ENCODE measurements at places on chromosomes 16 and 17.

DNA sequence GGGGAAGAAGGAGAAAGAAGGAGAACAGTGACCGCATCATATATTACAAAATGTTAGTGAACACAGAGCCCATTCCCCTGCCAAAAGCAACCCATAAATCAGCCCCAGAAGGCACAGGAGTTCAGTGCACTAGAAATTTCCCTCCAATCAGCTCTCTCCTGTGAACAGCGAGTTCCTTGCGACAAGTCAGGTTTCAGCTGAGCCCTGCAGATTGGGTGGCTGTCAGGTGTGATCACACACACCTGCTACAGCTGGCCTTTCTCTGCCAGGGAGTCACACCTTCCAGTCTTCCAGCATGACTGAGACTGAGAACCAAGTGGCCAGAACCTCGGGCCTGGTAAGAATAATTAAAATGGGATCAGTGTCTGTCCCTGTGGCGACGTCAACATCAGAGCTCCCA lies 60.2 kb downstream of the SHISA9 start:
- DNase-seq: no peak

DNA sequence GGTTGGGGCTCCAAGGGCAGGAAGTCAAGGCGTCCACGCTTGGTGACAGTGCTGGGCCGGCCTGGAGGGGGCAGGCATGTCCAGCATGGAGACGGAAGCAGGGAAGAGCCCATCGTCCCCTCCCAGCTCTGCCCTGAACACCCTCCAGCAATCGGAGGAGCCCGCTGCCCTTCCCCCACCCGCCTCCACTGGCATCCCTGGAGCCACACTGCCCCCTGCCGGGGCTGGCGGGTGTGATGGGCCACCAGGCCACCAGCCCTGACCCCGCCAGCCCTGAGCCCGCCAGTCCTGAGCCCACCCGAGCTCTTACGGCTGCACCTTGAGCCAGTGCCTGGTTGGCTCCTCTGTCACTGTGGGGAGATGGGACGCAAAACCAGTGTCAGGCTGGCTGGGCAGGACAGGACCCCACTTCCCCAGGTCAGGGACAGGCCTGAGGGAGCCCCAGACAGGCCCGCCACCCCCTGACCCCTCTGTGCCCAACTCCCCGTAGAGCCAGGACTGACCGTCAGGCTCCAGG lies 4.1 kb upstream of the CDH15 start:
- peak; percentile 73 for DNase-seq

DNA sequence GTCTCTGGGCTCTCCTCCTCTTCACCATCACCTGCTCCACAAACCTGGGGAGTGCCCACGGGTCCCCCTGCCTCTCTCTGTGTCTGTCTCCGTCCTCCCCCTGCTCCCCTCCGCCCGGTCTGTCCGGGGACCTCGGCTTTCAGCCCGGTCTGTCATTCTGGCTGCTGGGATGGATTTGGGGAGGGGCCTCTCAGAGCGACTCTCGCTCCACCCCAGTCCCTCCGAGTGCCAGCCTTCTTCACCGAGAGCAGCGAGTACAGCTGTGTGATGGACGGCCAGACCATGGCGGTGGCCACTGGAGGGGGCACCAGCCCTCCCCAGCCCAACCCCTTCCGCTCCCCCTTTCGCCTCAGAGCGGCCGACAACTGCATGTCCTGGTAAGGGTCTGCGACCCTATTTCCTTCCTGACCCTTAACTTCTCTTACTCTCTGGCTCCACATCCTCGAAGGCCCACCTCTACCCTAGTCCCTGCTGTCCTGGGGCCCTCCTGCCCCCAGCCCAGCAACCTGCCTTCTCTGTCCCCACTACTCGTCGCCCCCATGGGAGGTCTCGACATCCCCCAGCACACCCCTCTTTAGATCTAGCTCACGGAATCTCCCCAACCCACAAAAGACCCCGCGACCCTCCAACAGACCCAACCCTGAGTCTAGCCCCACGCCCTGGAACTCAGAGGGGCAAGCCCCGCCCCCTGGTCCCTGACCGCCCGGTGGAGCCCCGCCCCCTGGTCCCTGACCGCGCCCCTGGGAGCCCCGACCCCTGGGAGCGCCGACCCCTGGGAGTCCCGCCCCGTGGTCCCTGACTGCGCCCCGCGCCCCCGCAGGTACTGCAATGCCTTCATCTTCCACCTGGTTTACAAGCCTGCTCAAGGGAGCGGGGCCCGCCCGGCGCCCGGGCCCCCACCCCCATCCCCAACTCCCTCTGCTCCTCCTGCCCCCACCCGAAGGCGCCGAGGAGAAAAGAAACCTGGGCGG lies 5.6 kb upstream of the CXCL16 start:
- no peak for DNase-seq

- no peak for DNase-seq
Measured at GRCh38 chr16:14097182-14097959, 26.3 kb downstream of the MRTFB start.

GRCh38 chr17:55742272-55743102 lies 8.4 kb upstream of the PCTP start:
- DNase-seq: no peak

GRCh38 chr16:17068524-17068923 lies 402.2 kb downstream of the XYLT1 start:
- no peak for DNase-seq

DNA sequence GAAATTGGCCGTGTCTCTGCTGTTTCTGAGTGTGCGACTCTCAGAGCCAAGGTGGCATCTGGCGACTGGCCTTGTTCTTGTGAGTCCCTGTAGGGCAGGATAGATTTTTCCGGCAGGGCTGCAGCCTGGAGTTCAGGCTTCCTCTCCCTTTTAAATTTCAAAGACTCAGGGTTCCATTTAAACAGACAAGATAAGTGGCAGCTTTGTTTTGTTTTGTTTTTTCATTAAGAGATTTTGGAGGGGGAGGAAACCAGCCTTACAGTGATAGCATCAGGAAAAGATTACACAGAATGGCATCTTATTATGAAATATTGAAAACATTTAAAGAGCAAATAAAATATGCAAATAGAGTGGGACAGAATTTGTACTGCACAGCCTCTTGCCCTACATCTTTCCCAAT lies 151.3 kb downstream of the RPTOR start:
- DNase-seq: no peak

GRCh38 chr17:11589716-11590115 lies 8.6 kb upstream of the DNAH9 start:
- no peak for DNase-seq

DNA sequence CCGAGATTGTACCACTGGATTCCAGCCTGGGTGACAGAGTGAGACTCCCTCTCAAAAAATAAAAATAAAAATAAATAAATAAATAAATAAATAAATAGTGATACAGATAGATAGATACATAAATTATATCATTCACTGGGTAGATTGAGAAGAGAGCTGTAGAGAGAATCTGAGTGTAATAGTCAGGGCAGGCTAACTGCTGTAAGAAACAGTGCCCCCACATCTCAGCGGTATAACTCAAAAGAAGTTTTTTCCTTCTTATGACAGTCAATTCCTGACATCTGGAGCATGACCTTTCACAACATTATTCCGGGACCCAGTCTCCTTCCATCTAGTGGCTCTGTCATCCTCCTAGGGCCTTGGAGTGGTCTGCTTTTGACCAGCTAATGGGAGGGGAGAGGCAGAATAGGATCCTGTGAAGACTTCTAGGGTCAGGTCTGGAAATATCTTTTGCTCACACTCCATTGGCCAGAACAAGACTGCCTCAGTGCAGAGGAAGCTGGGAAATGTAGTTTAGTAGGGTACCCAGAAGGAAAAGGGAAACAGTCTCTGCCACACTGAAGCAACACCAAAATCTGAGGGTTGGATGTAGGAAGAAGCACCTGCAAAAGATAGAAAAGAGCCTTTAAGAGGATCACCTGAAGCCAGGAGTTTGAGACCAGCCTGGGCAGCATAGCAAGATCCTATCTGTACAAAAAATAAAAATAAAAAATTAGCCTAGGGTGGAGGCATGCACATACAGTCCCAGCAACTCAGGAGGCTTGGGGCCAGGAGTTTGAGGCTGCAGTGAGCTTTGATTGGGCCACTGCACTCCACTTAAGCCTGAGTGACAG lies 3.0 kb upstream of the QPRT start:
- no peak for DNase-seq

DNA sequence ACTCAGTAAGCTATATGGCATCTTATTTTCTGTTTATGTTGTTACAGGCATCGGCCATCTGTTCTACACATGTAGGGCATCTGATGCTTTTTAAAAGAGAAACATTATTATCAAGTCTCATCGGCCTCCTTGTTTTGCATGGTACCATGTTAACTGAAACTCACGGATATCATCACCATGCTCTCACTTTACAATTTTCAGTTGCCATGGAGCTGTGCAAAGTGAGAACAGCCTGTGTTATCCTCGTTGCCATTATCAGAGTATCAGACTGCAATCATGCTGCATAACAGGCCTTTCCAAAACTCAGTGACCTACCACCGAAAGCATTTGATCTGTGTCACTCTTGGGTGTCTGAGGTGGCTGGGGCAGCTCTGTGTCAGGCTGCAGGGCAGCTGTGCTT lies 110.3 kb downstream of the C17orf67 start:
- DNase-seq: no peak

DNA sequence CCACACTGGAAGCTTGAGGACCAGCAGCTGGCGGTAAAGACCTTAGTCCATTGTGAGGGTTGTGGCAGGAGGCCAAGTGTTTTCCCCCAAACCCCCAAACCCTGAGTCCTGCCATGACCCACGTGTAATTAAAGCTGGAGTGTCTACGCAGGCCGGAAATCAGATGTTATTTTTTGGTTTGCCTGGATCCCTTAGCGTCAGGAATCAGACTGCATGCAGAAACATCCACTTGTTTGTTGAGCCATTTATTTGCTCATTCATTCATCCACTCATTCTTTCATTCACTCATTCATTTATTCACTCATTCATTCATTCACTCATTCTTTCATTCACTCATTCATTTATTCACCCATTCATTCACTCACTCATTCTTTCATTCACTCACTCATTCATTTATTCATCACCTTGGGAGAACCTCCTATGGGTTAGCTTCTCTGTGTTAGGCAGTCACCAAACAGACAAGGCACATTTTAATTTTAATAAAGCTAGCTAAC lies 313.1 kb downstream of the MAF start:
- no peak for DNase-seq

GRCh38 chr16:85279825-85280545 lies 167.7 kb upstream of the CIBAR2 start:
- DNase-seq: no peak

- no peak for DNase-seq
Measured at GRCh38 chr17:45077643-45078042, 16.5 kb downstream of the NMT1 start.

- DNase-seq: no peak
Measured at GRCh38 chr16:51522902-51523301, 371.8 kb upstream of the SALL1 start.

- no peak for DNase-seq
Measured at GRCh38 chr17:42273474-42274252, 2.5 kb downstream of the STAT5B start.

DNA sequence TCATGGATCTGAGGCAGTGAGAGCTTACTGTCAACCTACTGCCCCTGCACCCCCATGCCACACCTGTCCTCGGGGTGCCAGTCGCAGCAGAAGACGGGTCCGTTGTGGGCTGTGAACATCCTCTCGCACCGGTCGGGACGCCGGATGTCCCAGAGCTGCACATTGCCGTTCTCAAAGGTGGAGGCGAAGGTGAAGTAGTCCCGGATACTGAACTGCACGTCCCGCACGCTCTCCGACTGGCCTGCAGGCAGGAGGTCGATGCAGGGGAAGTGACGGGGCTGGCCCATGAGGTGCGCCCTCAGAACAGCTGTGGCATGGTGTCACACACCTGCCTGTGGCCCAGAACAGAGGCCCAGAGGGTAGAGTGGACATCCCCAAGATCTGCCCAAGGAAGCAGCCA lies 2.7 kb downstream of the WDR24 start:
- no peak for DNase-seq

DNA sequence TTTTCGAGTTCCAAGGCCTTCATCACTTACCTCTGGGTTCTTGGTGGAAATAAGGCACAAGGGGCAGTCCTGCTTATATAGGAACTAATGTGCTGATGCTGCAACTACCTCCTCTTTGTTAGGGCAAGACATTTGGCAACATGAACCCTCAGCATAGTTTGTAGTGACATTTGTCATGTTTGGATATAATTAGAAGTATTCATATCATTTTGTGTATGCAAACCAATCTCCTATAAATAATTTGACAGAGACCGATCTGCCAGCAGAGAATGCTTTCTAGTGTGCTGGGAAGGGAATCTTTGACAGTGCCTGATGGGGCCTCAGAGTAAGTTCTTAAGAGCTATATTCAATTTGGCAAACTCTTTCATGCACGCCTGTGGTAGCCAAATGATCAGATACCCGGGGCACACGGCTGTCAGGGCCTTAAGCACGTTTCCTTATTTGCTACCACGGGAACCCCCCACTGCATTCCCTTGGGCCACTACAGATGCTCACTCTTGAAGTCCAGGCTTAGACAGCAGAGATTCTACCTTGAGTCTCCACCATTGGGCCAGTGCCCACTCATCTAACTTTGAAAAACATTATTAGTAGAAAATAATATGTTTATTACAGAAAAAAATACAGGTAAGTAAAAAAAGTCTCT lies at the start of gene MYH8:
TSS of gene MYH8 (minus strand) at position 51 of the 643 bp plus-strand sequence. CDS start 1,723 bp downstream, outside the sequence.
- DNase-seq: no peak

GRCh38 chr17:67358612-67359011 lies 7.8 kb downstream of the PSMD12 start:
- DNase-seq: no peak

- DNase-seq: no peak
Measured at GRCh38 chr17:39699818-39700147, at the start of gene ERBB2. Gene ERBB2 (plus strand): TSS chr17:39700064. CDS start chr17:39700239, 175 bp downstream.

DNA sequence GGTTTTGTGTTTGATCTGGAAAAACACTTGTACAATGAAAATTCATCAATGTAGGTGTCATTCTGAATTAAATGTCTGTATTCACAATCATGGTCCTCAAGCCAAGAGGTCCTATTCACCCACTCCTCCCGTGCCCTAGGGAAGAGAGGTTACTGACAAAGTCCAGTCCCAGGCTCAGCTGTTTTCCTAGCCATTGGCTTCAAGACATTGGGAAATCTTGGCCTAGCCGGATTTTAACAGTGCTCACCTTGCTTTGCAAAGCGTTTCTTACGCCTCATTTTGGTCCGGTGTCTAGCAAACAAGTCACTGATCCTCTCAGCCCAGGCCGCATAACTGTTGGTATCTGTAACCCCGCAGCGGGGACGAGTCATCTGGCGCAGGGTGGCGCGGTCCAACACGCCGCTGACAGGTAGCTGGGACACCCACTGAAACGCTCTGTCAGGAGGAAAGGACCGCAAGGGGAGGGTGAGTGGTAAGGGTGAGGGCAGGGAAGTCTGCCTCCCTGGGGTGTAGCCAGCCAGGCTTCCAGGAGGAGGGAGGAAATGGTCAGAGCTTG lies 16.7 kb downstream of the MMP28 start:
- DNase-seq: no peak

GRCh38 chr16:69511651-69512050 lies 54.1 kb upstream of the NFAT5 start:
- DNase-seq: no peak

DNA sequence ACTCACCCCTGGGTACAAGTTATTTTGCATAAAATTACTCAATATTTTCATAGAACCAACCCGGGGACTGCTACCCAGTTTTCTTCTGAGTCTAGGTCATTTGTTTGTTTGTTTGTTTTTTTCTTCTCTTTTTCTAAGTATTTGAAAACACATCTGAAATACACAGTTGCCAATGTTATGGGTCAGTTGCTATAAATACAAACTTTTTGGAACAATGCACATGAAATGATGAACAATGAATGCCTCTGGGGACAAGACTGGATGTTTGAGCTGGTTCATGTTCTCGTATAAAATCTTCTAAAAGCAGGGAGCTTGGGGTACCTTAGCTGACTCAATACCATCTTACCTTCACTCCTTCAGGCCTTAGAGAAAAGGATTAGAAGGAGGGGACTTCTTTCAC lies 30.5 kb downstream of the TMEM238L start:
- DNase-seq: no peak
